ENCODE measurements at places on chromosomes 3 and 15. TPM values are rescaled to one million over a fixed set of nuclear protein-coding genes. Genes with fewer than 3 reads are reported as not detected.

ZBTB38 gene
- total RNA-seq, result 125 TPM

GRIP2 gene
- total RNA-seq, result 3.7 TPM

- no peak for DNase-seq
These were observed 37.3 kb downstream of the STARD5 start for GRCh38 chr15:81286621-81287121.

GRCh38 chr3:65402597-65402996 lies 636.1 kb downstream of the MAGI1 start:
- no peak for DNase-seq

- DNase-seq, result no peak
These were observed 1.6 kb upstream of the PHLDB2 start for GRCh38 chr3:111857474-111857873.

- peak; percentile 73 for DNase-seq
These were observed 41.3 kb downstream of the CHDH start for GRCh38 chr3:53804697-53805462.

- DNase-seq, result no peak
These were observed 6.0 kb upstream of the VILL start for GRCh38 chr3:37984596-37984995.

- DNase-seq, result no peak
These were observed 2.0 kb upstream of the TRIM59 start for GRCh38 chr3:160451602-160452001.

GRCh38 chr3:151460774-151461450 lies at the start of gene IGSF10:
Gene IGSF10 (minus strand): TSS chr3:151461061. CDS start chr3:151458709, 2,352 bp downstream.
- DNase-seq, result peak; percentile 83

- no peak for DNase-seq
These were observed 454.7 kb downstream of the PYDC2 start for GRCh38 chr3:191915712-191916111.
